ENCODE measurements at places on chromosomes 6 and 20. TPM values are rescaled to one million over a fixed set of nuclear protein-coding genes. Genes with fewer than 3 reads are reported as not detected.
A peak's percentile ranks its signal among the peaks of the same experiment; 100 is the strongest.

Gene CST3
- 2,609 TPM for total RNA-seq

Gene RUNX2
- total RNA-seq = 0.21 TPM

Gene MUC22
- not detected for total RNA-seq

Gene TTLL9
- not detected for total RNA-seq

Gene TTBK1
- not detected for total RNA-seq

DNA sequence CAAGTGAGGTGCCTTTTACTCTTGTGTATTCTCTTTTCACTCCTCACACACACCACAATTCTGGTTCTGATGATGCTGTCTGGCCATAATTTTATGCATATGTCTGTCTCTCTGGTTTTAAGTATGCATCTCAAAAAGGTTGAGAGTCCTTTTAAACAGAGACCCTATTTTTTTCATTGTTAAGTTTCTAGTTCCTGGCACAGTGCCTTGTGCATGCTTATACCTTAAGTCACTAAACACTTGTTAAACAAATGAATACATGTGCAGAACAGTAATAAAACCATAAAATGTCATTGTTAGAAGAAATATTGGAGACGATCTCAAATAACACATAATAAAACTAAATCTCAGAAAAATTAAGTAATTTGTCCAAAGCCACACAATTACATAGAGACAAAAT lies 7.9 kb downstream of the ROS1 start:
- no peaks in the 10 kb centered on the region for H3K4me1 ChIP-seq
- DNase-seq = no peak
- no peaks in the 10 kb centered on the region for H3K27me3 ChIP-seq
- H3K36me3 ChIP-seq = no peaks in the 10 kb centered on the region
- H3K27ac ChIP-seq = no peak overlapping the region

DNA sequence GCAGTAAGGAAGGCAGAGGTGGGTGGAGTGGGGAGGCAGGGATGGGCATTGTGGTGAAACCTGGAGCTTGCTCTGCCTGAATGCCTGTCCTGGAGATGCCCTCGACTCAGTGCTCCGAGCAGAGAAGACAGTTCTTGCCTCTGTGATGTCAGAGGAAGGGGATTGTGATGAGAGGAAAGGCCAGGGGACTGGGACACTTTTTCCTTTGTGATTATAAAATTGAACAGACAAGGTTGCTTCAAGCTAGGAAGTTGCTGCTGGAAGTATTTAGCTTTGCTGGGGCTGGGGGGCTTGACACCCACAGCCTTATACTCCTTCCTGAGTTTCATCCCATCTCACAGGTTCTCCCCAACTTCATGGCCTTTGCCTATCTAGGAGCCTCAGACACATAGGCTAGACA lies at the start of gene SIRPD:
Gene SIRPD (minus strand): TSS at position 101 of the 400 bp plus-strand sequence. CDS start 52 bp downstream, at position 49.
- no peaks in the 10 kb centered on the region for H3K36me3 ChIP-seq
- H3K27ac ChIP-seq = no peak within 1 kb of the TSS
- DNase-seq = no peak
- H3K4me3 ChIP-seq = no peak within 1 kb of the TSS
- H3K4me1 ChIP-seq = no peaks in the 10 kb centered on the region

Gene LCA5
- total RNA-seq = 7.2 TPM

- no peak for DNase-seq
- no peaks in the 10 kb centered on the region for H3K27me3 ChIP-seq
- H3K36me3 ChIP-seq = no peaks in the 10 kb centered on the region
- no peak overlapping the region for H3K4me3 ChIP-seq
- H3K27ac ChIP-seq = no peak overlapping the region
- H3K4me1 ChIP-seq = no peaks in the 10 kb centered on the region
Measured at GRCh38 chr20:11118802-11119380, 445.1 kb upstream of the JAG1 start.

GRCh38 chr6:71502956-71503355 lies 214.3 kb downstream of the OGFRL1 start:
- no peak overlapping the region for H3K4me3 ChIP-seq
- H3K36me3 ChIP-seq = no peaks in the 10 kb centered on the region
- H3K4me1 ChIP-seq = no peaks in the 10 kb centered on the region
- no peak overlapping the region for H3K27ac ChIP-seq
- no peaks in the 10 kb centered on the region for H3K27me3 ChIP-seq
- DNase-seq = no peak

- no peak overlapping the region for H3K4me3 ChIP-seq
- no peaks in the 10 kb centered on the region for H3K4me1 ChIP-seq
- no peaks in the 10 kb centered on the region for H3K27me3 ChIP-seq
- no peak overlapping the region for H3K27ac ChIP-seq
Measured at GRCh38 chr6:32393665-32394420, 13.1 kb downstream of the BTNL2 start.

DNA sequence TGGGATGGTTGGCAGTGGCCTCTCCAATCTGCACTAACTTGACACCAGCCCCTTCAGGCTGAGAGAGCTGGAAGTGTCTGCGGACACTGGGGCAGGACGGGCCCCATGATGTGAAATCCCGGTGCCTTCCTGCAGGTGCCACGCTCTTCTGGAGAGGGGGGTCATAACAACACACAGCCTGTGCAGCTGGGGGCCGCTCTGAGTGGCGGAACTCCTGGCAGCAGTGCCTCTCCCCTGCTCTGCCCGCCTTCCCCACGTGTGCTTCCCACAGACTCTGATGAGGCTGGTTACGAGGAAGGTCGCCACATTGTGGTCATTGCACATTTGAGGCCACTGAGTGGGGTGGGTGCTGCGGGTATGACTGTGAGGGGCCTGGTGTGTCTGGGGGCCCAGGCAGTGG lies 145.2 kb downstream of the DTNBP1 start:
- H3K27me3 ChIP-seq = no peaks in the 10 kb centered on the region
- H3K4me3 ChIP-seq = no peak overlapping the region
- H3K27ac ChIP-seq = no peak overlapping the region

- peaks cover 59% of the 10 kb centered on the region for H3K36me3 ChIP-seq
- H3K4me3 ChIP-seq = no peak overlapping the region
- H3K27ac ChIP-seq = no peak overlapping the region
- no peaks in the 10 kb centered on the region for H3K27me3 ChIP-seq
- DNase-seq = no peak
Measured at GRCh38 chr6:37313723-37314486, 39.9 kb upstream of the RNF8 start.

DNA sequence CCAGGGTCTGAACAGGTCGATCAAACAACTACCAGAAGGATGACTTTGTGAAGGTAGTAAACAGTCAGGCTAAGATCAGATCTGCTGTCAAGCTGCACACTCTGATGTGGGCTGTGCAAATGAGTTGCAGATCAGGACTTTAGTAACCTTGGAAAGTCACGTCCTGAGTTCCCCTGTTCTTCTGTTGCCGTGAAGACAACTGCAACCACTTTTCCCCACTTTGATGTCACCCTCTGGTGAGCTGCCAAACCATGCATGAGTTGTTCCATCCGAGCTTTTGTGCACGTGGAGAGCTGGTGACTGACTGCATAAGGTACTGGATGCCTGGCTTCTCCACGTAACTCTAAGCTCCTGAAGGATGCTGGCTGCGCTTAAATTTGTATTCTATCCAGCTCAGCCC lies 111.0 kb downstream of the CD83 start:
- H3K36me3 ChIP-seq = no peaks in the 10 kb centered on the region
- H3K4me1 ChIP-seq = no peaks in the 10 kb centered on the region
- H3K4me3 ChIP-seq = no peak overlapping the region
- no peak for DNase-seq

DNA sequence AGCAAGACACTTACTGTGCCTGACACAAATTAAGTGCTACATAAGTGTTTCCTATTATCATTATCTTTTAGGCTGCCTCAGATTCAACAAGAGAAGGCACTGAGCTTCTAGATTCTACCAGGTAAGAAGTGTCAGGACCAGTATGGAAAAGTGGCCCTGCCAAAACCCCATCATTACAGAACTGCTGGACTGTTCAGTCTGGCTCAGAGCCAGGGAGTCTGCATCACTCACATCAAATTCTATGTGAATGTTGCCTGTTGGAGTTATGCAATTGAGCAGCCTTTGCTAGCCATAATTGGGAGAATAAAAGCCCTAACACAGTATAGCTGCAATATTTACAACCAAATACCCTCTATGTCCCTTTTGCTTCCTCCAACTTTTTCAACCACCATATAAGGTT lies 70.9 kb downstream of the ATG5 start:
- no peaks in the 10 kb centered on the region for H3K4me1 ChIP-seq
- DNase-seq = no peak
- H3K4me3 ChIP-seq = no peak overlapping the region
- no peaks in the 10 kb centered on the region for H3K27me3 ChIP-seq
- H3K36me3 ChIP-seq = no peaks in the 10 kb centered on the region

Gene FAM209B
- total RNA-seq = not detected

DNA sequence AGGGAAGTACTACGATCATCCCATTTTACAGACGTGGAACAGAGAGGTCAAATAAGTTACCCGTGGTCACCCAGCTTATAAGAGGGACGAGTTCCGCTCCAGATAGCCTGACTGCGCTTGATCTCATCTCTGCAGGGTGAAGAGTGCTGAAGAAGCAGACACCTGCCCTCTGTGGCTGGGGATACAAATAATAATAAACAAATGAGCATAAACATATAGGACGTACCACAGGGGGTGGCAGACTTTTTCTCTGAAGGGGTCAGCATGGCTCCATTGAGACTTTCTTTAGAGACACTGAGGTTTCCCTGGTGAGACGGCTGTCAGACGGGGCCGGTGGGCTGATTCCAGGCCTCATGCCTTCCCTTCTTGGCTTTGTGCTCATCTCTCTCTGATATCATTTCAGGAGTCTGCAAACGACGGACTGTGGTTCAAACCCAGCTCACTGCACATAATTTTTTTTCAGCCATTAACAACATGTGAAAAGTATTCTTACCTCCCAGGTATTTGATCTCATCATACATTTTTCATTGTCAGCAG lies 47.1 kb downstream of the IRF4 start:
- no peak overlapping the region for H3K4me3 ChIP-seq
- H3K27me3 ChIP-seq = no peaks in the 10 kb centered on the region
- H3K27ac ChIP-seq = no peak overlapping the region
- no peak for DNase-seq
- H3K36me3 ChIP-seq = no peaks in the 10 kb centered on the region
- no peaks in the 10 kb centered on the region for H3K4me1 ChIP-seq

Gene TRIM31
- total RNA-seq = not detected

Gene TINAG
- not detected for total RNA-seq

DNA sequence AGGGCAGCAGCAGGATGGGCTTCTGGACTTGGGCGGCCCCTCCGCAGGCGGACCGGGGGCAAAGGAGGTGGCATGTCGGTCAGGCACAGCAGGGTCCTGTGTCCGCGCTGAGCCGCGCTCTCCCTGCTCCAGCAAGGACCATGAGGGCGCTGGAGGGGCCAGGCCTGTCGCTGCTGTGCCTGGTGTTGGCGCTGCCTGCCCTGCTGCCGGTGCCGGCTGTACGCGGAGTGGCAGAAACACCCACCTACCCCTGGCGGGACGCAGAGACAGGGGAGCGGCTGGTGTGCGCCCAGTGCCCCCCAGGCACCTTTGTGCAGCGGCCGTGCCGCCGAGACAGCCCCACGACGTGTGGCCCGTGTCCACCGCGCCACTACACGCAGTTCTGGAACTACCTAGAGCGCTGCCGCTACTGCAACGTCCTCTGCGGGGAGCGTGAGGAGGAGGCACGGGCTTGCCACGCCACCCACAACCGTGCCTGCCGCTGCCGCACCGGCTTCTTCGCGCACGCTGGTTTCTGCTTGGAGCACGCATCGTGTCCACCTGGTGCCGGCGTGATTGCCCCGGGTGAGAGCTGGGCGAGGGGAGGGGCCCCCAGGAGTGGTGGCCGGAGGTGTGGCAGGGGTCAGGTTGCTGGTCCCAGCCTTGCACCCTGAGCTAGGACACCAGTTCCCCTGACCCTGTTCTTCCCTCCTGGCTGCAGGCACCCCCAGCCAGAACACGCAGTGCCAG lies at the start of gene TNFRSF6B:
Gene TNFRSF6B (plus strand): TSS at position 25 of the 729 bp plus-strand sequence. CDS start 116 bp downstream, at position 141.
- peak within 1 kb of the TSS; percentile 24 for H3K27ac ChIP-seq
- peaks cover 16% of the 10 kb centered on the region for H3K4me1 ChIP-seq
- H3K27me3 ChIP-seq = no peaks in the 10 kb centered on the region
- peaks cover 9% of the 10 kb centered on the region for H3K36me3 ChIP-seq
- DNase-seq = no peak

DNA sequence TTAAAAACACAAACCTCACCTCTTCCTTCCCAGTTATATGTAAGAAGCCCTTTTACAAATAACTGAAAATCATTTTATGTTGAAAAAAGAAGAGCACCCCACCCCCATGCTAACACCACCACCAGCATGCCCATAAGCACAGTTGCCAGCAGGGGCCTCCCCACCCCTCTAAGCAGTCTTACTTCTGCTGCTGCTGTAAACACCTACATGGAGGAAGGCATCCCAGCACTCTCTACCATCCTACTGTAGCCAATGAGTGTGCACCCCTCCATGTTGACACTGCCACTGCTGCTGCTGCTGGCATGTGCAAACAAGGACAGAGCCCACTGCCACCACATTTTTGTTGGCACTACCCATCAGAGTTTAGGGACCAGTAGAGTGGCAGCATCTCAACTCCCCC lies 49.6 kb upstream of the PHIP start:
- no peaks in the 10 kb centered on the region for H3K36me3 ChIP-seq
- no peak for DNase-seq
- no peak overlapping the region for H3K27ac ChIP-seq
- no peak overlapping the region for H3K4me3 ChIP-seq
- no peaks in the 10 kb centered on the region for H3K4me1 ChIP-seq

- H3K4me1 ChIP-seq = no peaks in the 10 kb centered on the region
- H3K4me3 ChIP-seq = no peak overlapping the region
- no peaks in the 10 kb centered on the region for H3K36me3 ChIP-seq
- DNase-seq = no peak
Measured at GRCh38 chr20:40525351-40525750, 163.7 kb downstream of the MAFB start.

Gene DNAH8
- total RNA-seq = not detected

Data from ascending aorta (tissue), 2 donors.